T-cell (primary cell): ENCODE measurements at places on chromosomes 13 and 19.

GRCh38 chr19:29750001-29750400 is 34.9 kb upstream of the C19orf12 start:
- no peak for DNase-seq

DNA sequence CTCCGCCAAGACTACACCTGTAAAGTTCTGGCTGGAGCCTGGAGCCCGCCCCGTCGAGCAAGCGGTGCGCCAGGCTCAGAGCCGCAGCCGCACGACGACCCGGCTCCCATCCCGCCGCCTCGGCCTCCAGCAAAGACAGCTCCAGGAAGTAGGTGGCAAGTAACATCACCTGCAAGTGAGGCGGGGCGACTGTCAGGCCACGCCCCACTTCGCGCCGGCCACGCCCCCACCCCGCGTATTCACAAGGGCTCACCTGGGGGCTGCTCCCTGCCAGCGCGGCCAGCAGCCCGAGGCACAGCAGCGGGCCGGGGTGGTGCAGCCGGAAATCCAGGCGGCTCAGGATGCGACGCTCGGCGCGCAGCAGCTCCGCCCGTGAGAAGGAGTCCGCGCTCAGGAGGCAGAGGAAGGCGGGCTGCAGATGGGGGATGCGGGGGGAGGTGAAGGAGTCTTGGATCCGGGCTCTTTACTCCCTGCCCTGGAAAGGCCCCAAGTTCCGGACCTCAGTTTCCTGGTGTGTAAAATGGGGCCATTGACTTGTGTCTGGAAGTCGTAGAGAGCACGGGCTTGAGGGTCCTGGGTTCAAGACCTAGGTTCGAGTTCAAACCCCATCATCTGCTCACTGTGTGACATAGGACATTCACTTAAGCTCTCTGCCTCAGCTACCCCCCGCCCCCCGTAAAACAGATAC is 3.2 kb downstream of the CCNP start:
- DNase-seq: peak; percentile 14

- DNase-seq: no peak
These were observed 321.2 kb downstream of the IRS2 start for GRCh38 chr13:109465148-109465547.

DNA sequence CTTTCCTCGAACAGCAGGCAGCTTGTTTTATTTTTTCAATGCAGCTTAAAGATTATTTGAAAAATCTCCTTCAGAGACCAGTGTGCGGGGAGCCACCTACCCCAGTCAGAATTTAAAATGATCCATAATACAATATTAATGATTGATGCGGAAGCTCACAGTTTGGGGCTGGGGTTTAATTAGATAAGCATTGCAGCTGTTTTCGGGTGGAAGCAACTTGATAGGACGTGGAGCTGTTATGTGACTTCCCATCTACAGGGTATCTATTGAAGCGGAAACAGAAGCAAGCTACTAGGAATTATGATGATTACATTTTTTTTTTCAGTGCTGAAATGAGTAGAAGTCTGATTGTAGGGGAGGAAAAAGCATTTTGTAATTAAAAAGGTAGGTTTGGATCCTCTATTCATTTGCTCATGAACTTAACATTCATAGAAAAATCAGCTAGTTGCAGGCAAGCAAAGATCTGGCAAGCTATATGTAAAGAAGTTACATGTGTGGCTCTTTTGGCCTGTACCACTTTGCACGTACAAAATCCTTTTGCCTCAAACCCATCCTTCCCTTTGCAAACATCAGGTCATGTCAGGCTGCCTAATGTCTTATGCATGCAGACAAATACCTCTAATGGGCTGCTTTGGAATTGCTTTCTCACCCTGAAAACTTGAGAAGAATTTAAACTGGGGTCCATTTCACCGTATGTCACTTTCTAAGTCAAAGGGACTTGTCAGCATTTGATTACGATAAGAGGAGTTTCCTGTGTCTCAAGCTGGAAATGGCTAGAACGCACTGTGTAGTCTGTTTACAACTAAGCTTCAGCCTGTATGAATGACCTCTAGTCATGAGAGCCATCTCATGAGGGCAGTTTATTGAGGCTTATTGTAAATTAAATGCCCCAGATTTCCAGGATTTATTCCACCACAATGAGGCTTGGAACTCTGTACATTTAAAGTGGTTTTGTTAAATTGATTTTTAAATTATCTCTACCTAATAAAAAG is 267.1 kb upstream of the TMTC4 start:
- no peak for DNase-seq

DNA sequence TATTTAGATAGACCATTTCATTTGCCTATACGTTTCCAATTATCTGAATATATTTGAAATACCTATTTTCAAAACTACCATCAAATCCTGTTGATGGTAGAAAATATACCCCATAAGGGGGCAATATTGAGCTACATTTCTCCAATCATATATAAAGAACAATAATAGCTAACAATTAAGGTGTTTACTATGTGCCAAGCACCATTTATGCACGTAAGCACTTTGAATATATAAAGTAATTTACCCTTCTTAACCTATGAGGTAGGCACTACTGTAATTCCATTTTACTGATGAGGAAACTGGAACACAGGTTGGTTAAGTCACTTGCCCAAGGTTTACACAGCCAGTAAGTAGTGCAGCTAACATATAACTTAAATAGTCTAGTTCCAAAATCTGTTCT is 79.2 kb downstream of the UBL3 start:
- DNase-seq: no peak

- no peak for DNase-seq
These were observed 1.6 kb upstream of the CBARP start for GRCh38 chr19:1239420-1239795.

DNA sequence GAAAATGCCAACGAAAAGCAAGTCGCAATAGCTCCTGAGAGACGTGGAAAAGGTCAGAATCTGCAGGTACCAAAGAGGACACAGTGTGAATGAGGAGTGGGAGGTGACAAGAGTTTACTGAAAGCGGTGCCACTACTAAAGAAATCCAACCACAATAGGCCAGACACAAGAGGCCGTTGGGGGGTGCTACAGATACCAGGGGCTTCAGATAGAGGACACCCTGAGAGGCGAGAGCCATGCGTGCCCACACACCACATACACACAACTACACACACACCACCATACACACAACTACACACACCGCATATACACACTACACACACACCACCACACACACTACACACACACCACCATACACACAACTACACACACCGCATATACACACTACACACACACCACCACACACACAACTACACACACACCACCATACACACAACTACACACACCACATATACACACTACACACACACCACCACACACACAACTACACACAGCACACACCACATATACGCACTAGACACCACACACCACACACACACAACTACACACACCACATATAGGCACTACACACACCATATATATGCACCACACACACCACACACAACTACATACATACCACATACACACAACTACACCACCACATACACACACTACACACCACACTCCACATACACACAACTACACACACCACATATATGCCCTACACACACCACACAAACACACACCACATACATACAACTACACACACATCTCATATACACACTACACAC is 28.5 kb downstream of the CRYL1 start:
- DNase-seq: no peak

GRCh38 chr13:106595625-106596024 is 27.7 kb upstream of the ARGLU1 start:
- DNase-seq: no peak

DNA sequence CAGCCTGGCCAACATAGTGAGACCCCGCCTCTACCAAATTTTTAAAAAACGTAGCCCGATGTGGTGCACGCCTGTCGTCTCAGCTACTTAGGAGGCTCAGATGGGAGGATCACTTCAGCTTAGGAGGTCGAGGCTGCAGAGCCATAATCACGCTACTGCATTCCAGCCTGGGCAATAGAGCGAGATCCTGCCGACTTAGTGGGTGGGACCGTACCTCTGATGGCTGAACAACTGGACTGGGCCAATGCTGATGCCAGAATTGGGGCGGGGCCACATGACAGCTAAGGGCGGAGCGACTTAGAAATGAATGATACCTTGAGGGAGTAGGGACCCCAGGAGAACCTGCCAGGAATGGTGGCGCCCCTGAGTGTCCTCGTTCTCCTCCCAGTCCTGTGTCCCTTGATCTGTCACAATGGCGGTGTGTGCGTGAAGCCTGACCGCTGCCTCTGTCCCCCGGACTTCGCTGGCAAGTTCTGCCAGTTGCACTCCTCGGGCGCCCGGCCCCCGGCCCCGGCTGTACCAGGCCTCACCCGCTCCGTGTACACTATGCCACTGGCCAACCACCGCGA is 3.6 kb downstream of the LTBP4 start:
- DNase-seq: no peak

DNA sequence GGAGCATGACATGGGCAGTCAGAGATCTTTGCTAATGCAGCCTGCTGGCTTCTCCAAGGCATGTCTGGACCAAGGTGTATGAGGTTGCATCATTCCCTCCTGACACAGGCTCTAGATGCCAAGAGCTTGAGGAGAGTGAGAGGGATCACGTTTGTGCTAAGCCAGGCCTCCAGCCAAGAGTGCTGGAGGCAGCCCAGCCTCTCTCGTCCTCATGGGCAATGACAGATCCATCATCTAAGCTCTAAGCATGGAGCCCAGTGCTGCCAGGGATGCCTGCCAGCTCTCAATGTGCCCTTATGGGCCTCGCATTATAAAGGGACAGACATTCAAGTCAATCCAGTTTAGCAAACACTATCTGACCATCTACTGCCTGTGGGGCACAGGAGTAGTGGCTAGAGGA is 136.3 kb upstream of the VSTM2B start:
- no peak for DNase-seq

DNA sequence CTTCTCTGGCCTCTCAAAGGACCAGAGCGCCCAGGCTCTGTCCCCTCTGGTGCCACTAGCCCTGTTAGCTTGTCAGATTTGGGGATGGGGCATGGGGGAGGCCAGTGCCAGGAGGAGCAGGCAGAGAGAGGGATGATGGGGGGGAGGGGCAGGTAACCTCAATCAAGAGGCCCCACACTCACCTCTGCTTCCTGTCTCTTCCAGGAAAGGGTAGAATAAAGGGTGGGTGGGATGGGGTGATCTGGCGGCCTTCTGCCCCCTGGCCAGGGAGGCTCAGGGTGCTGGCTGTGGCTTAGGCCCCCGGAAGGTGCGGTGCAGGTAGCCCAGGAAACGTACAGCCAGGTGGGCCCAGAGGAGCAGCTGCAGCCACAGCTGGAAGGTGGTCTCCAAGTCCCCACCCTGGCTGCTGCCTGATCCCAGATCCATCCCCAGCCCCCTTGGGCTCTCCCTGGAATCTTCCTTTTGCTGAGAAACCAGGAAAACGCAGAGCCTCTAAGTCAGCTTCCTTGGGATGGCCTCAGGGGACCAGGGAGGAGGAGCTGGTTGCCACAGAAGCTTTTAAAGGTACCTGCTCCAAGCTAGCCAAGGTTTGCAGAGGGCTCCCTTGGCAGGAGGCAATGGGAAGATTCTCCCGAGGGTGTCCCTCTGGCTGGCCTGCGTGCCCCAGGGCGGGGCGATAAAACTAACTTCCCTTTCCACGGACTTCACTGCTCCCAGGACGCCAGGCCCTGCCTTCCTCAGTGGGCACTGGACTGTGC is 5.3 kb downstream of the PRKACA start:
- no peak for DNase-seq

DNA sequence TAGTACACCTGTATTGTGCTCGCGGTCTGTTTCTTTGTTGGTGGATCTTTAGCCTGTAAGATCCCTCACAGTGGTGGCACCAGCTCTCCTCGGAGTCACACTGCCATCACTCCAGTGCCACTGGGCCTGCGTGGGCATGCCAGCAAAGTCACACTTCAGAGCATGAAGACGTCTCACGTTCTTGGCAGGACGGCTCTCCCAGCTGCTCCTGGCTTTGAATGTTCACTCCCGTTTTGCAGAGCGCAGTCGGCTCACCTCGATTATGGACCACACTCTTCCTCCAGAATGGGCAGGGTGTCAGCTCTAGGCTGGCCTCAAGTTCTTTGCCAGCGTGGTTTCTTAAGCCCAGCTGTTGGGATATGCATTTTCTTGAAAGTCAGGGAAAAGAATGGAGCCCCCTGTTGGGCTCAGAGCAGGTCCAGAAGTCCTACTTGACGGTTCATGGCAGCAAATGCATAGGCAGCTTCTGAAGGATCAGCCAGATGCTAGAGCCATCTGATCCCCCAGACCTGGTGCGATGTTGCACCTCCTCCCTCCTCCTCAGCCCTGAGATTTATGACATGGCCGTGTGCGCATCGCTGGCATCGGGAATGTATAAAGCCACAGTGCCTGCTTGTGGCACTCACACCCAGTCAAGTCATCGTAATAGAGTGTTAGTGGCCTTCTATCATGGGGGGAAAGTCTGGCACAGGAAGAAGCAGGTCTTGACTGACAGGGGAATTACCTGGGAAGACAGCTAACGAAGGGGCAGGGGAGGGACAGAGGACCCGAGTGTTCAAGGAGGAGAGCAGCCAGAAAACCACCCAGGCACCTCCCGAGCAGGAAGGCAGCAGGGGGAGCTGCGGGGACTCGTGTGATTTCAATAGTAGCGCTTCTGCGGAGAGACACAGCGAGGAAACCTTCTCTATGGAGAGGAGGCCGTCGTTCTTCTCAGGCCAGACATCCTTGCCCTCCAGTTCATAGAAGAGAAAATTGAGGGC is 40.2 kb upstream of the NPAS1 start:
- DNase-seq: no peak

DNA sequence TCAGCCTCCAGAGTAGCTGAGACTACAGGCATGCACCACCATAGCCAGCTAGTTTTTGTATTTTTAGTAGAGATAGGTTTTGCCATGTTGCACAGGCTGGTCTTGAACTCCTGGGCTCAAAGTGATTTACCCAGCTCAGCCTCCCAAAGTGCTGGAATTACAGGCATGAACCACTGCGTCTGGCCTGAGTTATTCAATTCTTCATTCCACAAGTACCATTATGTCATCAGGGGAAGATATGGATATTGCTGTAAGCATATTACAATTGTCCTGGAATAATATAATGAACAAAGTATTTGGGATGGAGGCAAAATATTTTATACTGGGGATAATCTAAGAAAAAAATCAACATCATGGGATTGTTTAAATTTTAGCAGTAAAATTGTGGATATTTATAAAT is 646.0 kb upstream of the SLITRK6 start:
- no peak for DNase-seq

DNA sequence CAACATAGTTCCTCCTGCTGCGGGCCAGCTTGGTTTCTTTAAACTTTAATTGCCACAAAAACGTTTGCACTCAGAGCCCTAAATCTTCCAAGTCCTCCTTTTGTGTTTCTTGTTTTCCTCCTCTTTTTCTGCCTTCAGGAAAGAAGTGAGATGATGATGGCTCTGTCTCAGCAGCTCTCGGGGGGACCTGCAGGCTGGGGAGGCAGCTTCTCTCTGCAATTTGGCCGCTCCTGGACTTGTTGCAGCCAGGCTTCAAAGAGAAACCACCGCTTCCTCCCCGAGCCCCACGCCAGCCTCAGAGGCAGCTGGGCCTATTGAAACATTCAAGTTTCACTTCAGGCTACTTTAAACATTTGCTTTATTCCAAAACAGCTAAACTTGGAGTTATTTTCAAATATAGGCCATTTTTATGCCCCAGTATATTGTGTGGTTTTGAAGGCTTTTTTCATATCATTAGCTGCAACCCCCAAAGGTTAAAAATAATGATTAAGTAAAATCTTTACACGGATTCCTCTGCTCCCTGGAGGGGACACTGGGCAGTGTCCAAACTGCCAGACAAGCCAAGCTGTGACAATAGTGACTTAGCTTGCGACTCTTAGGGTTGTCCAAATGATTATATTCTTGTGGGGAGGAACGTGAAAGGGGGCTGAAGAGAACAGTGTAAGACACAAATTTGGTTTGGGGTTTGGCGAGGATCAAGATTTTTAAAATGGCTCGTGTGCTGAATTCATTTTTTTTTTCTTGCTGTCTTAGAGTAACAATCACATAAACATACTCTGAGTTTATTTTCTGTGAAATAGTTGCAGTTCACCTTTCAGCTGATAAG is 330.8 kb downstream of the DLEU7 start:
- DNase-seq: peak; percentile 39

GRCh38 chr19:35455616-35456201 is 7.7 kb downstream of the FFAR2 start:
- DNase-seq: no peak
